ENCODE measurements at places on chromosomes 11 and 22.

DNA sequence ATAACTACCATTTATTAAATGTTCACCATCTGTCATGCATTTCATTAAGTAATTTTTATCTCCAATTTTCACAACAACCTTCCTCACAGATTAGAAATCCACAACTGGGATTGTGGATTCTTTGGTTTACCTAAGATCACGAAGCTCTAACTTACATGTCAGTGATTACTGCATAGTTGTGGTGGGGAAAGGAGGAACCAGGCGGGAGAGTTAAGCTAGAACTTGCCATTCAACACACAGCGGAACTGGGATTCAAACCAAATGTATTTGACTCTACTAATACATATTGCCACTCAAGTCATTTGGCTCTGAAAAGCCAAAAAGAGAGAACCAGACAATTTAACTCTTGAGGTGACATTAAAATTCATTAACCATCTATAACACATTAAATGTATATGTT is 10.4 kb upstream of the LAYN start:
- no peak for DNase-seq

GRCh38 chr11:67409261-67409666 is 5.4 kb downstream of the TBC1D10C start:
- no peak for DNase-seq

DNA sequence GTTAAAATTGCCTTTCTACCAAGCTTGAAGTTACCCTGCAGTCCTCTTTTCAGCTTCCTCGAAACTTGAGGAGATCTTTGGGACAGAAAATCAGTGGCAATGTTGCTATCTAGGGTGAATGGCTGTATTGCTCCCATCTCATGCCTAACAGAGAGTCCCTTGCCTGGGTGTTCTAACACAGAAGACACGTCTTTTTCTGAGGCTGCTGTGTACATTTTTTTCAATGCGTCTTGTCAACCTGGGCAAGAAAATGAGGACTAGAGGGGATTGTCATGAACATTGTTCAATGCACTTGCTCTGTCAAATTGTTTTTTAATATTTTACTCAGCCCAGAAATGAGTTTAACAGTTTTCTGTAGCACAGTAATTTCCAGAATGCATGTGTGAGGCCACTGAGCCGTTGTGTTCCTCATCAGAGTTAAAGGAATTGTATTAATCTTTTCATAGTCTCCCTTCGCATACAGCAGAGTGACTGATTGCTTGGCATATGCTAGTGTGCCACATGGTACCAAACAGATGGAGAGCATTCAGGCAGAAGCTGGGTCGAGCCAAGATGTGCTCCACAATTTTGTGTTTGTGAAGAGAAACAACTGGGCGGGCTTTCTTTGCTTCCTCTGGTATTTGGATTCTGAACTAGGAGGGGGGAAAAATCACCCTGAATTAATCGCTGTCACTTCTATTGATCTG is 86.0 kb downstream of the CASP12 start:
- no peak for DNase-seq

GRCh38 chr11:131324921-131325570 is 45.4 kb upstream of the NTM start:
- no peak for DNase-seq

- DNase-seq, result no peak
Observed at GRCh38 chr22:45893516-45893915, 83.4 kb downstream of the WNT7B start.

DNA sequence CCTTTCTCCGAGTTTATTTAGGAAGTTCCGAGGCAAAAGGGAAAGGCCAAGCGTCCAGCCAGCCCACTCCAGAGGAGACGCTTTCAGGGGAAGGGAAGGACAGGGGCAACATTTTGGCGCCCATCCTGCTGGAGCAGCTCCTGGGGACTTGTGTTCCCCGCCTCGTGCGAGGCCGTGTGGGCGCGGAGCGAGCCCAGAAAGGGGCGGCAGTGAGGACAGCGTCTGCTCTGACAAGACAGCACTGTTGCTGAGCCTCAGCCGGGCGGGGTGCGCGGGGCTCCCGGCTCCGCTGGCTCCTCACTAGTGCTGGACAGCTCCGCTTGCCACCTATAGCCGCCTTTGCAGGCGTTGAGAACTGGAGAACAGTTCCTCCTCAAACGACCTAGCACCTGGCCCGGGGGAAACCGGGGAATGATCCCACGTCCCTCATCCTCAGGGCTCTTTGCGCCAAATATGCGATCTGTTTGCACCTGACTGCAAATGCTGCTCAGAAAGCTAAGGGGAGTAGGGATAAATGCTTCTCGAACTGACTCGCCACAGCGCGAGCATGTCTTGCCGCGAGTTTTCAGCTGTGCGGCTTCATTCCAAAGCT is 722 bp upstream of the GUCY1A2 start:
- no peak for DNase-seq

DNA sequence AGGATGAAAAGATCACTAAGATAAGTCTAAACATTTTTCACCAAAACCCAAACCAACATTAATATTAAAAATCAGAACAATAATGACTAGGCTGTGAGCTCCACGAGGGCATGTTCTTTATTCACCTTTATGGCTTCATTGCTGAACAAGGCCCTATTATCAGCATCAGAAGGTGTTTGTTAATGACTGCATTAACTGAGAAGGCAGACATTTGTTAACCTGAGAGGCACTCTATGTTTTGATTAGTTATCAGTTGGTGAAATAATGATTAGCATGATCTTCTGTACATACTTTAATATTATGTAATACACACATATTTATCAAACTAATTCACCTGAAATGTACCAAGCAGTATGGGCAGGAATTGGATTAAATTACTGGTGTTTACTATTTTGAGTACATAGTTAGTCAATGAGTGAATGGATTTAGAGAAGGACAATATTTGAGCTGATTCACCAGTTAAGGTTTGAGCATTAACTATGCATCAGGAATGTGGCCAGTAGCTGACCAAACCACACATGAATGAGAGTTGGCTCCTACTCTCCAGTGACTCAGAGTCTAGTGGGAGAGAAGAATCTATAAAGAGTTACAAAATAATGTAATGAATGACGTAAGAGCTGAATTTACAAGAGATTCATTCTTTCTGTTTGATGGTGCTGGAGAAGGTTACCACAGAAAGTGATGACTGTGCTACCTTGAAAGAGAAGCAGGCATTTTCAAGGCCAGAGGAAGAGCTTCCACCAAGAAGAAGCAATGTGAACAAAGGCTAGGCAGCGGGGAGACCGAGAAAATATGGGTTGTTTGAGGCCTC is 6.7 kb downstream of the IL18 start:
- no peak for DNase-seq

GRCh38 chr11:62976109-62976508 is 8.7 kb downstream of the SLC22A6 start:
- DNase-seq, result no peak

DNA sequence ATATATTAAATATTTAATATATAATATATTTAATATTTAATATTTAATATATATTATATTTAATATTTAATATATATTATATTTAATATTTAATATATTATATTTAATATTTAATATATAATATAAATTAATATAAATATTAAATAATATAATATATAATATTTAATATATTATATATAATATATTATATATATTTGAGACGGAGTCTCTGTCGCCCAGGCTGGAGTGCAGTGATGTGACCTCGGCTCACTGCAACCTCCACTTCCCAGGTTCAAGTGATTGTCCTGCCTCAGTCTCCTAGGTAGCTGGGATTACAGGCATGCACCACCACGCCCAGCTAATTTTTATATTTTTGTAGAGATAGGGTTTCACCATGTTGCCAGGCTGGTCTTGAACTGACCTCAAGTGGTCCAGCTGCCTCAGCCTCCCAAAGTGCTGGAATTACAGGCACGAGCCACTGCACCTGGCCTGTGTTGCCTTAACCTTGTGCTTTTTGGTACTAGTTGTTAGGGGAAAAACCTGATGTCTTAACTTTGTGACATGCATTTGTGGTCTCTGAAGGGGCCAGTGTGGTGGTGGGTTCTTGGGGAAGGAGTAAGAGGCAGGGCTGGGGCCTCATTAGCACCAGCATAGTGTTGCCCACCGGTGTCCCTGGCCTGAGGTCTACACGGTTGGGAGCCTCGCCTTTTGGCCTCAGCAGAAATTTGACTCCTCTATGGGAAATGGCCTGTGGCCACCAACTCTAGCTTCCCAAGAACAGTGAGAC is 16.6 kb downstream of the SEC14L3 start:
- no peak for DNase-seq

DNA sequence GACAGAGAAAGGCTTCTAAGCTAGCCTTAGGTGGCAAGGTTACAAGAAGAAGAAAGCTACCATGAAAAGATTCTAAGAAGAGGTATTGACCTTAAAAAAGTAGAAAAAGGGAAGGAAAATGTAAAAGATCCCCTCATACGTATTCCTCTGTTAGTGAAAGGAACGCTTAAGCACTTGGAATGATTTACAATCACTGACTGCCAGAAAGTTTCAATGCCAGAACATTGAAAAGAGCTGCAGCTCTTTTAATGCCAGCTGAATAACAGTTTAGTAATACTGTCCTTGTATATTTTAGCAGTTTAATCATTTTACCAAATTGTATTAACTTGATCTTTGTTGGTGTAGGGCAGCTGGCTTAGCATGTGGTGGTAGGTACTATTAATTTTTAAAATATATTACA is 650.7 kb downstream of the FAM181B start:
- DNase-seq, result no peak

- DNase-seq, result no peak
Observed at GRCh38 chr11:65606876-65607613, 7.0 kb downstream of the MAP3K11 start.

DNA sequence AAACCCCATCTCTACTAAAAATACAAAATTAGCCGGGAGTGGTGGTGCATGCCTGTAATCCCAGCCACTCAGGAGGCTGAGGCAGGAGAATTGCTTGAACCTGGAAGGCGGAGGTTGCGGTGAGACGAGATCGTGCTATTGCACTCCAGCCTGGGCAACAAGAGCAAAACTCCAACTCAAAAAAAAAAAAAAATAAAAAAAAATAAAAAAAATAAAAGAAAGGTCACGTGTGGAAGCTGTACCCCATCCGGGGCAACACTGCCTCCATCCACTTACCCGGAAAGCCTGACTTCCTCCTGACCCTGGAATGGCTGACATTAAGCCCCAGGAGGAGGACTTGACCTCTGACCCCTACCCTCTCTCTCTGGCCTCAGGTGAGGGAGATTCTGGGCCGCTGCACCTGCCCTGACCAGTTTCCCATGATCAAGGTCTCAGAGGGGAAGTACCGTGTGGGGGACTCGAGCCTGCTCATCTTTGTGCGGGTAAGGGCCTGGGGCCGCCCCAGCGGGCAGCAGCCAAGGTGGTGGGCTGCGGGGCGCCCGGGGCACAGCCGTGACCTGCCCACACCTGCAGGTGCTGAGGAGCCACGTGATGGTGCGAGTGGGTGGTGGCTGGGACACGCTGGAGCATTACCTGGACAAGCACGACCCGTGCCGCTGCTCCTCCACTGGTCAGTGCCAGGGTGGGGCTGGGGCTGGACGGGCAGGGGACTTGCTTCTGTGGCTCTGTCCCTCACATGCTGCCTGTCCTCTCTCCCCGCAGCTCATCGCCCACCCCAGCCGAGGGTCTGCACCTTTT is 3.8 kb downstream of the GAS2L1 start:
- DNase-seq, result no peak

- no peak for DNase-seq
Observed at GRCh38 chr11:14612694-14613093, 30.9 kb upstream of the PDE3B start.

GRCh38 chr11:32032478-32032877 is 58.4 kb upstream of the RCN1 start:
- DNase-seq, result no peak

DNA sequence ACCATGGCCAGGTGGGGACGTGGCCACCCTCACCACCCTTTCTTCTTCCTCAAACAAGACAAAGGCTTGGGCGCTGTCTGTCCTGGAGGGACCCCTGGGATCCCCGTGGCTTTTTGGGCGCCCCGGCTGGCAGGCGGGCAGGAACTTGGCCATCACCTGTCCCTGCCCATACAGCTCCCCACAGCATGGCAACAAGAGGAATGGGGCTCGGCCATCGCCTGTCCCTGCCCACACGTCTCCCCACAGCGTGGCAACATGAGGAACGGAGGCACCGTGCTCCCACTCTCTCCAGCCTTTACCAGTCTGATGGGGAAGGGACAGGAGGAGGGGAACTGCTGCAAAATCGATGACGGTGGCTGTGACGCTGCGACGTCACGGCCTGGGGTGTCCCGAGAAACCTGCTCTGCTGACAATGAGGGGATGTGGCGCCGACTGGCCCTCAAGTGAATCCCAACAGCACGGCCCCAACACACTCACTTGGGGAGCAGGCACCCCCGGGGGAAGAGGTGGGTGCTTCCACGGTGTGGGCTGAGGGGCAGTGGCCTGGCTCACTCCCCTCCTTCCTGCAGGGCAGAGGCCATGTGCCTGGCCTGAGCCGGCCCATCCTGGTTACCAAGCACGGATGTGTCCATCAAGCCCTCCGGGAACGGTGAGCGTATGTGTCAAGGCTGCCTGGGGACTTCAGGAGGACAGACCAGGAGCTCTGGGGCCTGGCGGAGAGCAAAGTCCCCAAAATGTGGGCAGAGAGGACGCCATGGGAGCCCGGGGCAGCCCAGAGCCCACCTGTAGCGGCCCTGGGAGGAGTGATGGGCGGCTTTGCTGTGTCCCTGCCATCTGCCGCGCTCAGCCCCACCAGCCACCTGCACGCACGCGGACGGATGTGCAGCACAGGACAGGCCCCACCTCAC is 30.4 kb downstream of the TOLLIP start:
- DNase-seq, result no peak

- no peak for DNase-seq
Observed at GRCh38 chr11:69217276-69218105, 61.8 kb downstream of the SMIM38 start.

- no peak for DNase-seq
Observed at GRCh38 chr22:19463491-19464469, 15.2 kb downstream of the UFD1 start.

- no peak for DNase-seq
Observed at GRCh38 chr11:126112547-126112946, 49.9 kb upstream of the CDON start.

GRCh38 chr22:49108636-49109315 is 718.9 kb downstream of the BRD1 start:
- DNase-seq, result no peak

- DNase-seq, result no peak
Observed at GRCh38 chr11:126716456-126717083, 284.0 kb downstream of the KIRREL3 start.

- no peak for DNase-seq
Observed at GRCh38 chr11:128806506-128807261, 60.4 kb downstream of the KCNJ1 start.

GRCh38 chr11:75516886-75517285 is 8.9 kb downstream of the GDPD5 start:
- DNase-seq, result peak; percentile 67

- no peak for DNase-seq
Observed at GRCh38 chr22:43848366-43849171, 13.7 kb downstream of the SULT4A1 start.

GRCh38 chr11:3134651-3135480 is 30.2 kb downstream of the OSBPL5 start:
- no peak for DNase-seq

- no peak for DNase-seq
Observed at GRCh38 chr11:67304511-67305113, 1.3 kb downstream of the SSH3 start.

DNA sequence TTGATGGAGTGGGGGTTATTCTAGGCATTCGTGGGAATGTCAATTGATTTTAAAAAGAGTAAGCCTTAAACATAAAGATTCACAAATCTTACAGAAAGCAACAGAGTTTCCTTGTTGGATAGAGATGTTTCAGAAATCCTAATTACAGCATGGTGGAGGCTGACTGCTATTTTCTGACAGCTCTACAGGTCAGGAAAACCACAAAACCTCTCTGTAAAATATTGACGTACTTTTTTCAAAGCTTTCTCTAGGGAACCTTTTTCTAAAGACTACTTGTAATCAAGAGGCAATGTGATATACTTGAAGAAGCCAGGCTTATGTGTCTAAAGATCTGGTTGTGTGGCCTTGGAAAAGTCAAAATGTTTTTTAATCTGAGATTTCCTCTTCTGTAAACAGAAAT is 9.1 kb upstream of the OR8B8 start:
- DNase-seq, result no peak

Data from CMK (cell line).